H54 (cell line): ENCODE measurements at places on chromosomes 7 and 10.

DNA sequence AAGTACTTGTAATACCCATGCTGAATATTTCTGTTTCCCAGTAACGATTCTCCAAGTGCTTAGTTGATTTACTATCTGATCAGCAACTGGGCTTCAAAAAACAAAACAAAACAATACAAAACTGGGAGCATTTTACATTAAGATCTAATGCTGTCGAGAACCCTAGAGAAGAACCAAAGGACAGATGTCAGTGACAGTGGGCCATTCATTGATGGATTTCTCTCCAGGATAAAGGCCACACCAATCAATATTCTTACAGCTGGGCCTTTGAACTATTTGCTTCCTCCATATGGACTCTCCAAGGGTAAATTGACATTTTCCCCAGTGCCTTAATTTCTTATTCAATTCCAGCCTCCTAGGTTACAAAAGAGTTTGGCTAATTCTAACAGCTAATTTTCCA lies 217.5 kb downstream of the ADAM12 start:
- no peak for DNase-seq

GRCh38 chr10:14014423-14014822 lies 316.3 kb downstream of the FRMD4A start:
- DNase-seq: no peak

DNA sequence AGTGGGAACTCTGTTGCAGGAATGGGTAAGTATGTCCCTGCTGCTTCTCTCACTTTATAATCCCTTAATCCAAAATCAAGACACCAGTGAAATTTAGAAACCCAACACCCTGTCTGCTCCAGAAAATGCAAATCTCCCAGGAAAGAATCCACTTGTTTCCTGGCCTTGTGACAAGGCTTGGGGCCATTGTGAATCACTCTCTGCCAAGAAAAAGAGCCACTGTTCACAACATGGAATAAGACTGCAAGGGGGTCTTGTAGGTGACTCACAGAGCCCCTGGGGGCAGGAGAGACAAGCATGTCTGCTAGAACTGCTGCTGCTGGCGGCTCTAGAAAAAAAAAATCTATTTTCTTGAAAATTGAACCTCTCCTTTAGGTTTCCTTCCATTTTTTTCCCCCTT lies 191.2 kb downstream of the SORCS1 start:
- no peak for DNase-seq

DNA sequence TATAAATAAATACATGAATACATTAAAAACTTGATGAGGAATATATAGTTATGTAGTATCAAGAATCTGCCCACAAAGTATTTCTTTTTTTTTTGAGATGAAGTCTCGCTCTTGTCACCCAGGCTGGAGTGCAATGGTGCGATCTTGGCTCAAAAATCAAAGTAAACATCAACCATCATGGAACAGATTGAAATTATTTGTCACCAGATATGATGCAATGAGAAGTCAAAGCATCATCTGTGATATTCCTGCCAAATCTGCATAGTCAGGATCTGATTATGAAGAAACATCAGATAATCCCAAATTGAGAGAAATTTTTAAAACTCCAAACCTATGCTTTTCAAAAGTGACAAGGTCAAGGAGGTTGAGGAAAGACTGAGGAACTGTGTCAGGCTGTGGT lies 5.1 kb upstream of the CYP2C18 start:
- no peak for DNase-seq

- DNase-seq: no peak
Measured at GRCh38 chr10:132570265-132570664, 32.7 kb downstream of the INPP5A start.

DNA sequence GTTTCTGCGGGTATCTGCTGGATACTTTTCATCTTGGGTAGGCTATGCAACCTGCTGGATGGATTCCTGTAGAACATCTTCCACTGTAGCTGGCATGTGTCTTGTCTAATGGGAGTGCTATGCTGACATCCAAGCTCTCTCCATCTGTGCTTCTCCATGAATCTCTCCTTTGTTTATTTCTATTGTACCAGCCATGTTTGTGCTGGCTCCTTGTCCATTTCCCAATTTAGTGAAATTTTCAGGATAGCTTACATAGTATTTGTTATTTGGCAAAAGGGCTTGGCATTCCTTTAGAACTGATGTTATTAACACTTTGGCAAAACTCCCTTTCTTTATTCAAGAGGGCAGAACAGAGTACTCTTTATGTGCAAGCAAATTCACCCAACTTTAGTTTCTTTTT lies 198.0 kb downstream of the CSTF2T start:
- DNase-seq: no peak

DNA sequence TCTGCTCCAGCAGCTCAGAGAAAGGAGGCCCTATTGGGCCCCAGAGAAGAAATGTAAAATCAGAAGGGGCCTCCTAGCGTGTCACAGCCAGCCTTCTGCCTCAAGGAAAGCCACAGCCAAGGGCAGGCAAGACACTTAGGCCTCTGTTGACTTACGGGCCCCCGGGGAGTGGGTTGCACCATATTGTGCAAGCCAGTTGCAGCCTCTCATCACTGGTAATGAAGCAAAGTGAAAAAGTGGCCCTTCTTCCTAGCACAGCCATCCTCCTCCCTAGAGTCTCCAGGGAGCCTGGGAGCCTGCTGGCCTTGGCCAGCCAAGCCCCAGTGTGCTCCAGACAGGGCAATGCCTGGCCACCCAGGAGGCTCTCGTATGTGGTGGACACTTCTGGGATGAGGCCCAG lies 56.2 kb upstream of the GDF10 start:
- DNase-seq: no peak

GRCh38 chr10:13990392-13990805 lies 340.3 kb downstream of the FRMD4A start:
- DNase-seq: no peak

DNA sequence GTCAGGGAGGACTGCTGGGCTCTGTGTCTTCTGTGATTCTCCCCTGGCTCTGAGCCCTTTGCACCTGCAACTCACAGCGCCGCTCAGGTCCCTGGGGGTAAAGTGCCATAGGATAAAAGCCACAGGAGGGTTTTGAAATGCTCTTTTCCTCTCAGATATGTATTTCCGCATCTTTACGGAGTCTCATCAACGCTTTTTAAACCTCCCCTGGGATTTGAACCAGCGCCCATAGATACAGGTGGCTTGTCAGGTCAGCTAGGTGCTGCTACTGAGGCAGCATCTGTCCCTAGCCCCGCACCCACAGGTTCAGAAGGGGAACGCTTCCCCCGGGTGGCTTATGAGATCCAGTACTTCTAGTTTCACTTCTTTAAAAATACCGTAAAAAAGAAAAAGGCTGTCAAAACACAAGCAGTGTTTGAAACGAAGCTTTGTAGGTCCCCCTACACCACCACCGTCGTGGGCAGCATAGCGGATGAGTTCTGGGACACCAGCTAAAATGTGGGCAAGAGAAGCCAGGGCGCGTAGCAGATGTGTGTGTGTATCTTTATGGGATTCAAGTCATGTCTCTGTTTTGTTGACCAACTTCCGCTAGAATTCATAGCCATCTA lies 173.5 kb downstream of the CUX1 start:
- DNase-seq: no peak

DNA sequence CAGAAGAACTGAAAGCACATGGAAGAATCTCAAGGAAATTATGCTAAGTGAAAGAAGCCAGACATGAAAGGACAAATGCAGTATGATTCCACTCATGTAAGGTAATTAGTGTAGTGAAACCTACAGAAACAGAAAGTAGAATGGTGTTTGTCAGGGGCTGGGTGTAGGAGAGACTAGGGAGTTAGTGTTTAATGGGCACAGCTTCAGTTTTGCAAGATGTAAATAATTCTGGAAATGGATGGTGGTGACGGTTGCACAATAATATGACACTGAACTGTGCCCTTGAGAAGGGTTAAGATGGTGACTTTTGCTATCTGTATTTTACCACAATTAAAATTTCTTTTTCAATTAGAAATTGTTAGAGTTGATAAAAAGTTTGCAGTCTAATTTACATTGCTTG lies 157.3 kb upstream of the ADCY1 start:
- no peak for DNase-seq

DNA sequence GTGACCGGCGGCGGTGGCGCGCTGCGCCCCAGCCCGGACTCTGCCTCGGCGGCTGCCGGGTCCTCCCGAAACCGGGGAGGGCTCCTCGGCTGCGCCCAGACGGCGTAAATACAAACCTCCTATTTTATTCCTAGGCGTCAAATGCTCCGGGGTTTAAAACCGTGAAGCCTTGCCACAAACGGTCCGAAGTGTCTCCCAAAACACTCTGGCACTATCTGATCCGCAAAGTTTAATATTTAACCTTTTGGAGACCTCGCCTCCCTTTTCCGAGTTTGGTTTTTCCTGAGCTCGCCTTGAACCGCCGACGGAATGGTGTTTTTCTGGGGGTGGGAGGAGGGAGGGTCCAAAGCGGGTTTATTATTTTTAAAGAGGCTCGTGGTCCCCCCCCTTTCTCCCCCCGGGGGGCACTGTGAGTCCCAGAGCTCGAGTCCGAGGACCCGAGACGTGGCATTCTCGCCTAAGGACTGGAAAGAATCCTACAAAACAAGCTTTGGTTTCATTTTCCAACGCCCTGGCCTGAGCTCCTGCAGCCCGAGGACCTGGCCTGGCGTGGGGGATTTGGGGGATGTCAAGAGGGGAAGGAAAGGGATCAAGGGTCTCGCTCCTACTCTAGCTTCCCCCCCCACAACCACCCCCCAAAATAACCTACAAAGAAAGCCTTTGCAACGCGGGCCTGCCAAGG lies 1.8 kb downstream of the TNRC18 start:
- DNase-seq: no peak

GRCh38 chr7:150439967-150440366 lies 10.5 kb upstream of the GIMAP8 start:
- DNase-seq: no peak

DNA sequence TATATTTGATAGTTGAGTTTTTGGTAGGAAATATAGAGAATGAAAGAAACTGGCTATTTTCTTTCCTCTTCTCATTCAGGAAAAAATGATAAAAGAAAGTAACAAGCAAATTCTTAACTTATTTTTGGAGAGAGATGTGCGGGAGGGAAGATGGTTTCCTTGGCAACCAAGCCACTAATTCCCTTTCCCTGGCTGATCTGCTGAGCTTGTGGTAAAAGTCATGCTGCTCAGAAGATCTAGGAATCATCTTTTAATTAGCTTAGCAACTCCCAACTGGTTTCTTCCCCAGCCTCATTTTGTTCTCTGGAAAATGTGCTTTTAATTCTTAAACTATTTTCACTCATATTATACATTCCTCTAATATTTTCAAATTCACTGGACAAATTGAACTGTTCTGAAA lies 11.8 kb downstream of the UROS start:
- DNase-seq: no peak

DNA sequence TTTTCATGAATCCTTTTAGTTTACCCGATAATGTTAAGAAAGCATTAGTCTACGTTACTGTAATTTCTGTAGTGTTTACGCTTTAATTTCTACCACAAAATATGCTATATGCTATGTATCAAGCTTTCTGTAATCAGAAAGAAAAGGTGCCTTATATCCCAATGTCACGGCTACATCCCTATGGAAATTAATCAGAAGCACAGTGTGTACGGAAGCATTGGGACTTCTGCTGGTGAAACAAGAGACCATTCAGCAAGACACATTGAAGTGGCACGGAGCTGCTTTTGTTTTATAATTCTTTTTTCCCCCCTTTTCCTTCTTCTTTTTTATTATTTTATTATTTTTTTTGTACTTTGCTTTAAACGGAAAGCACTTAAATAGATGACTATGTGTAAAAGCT lies 31.2 kb upstream of the SH2B2 start:
- DNase-seq: no peak

GRCh38 chr10:130882906-130883305 lies 428.6 kb downstream of the TCERG1L start:
- DNase-seq: no peak

DNA sequence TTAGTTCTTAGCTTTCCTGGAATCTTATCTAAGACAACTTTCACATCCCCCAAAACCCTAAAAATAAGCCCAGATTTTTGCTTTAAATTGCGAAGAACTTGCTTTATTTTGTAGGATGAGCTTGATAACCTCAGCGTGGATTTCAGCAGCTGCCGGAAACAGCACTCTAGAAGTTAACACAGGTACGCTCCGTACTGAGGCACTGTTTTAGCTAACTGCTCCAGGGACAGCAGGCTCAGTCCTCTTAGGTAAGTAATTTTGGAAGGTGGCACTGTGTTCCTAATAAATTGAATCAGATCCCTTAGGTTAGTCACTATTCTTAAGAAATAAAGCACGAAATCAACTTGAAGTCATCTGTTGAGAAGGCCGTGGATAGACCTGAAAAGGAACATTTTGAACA lies 2.2 kb upstream of the AUTS2 start:
- DNase-seq: no peak

GRCh38 chr7:29412912-29413311 lies 150.7 kb upstream of the PRR15 start:
- no peak for DNase-seq

GRCh38 chr10:97820096-97820704 lies 29.4 kb upstream of the GOLGA7B start:
- no peak for DNase-seq

GRCh38 chr7:18444826-18445225 lies 50.7 kb upstream of the HDAC9 start:
- DNase-seq: no peak

DNA sequence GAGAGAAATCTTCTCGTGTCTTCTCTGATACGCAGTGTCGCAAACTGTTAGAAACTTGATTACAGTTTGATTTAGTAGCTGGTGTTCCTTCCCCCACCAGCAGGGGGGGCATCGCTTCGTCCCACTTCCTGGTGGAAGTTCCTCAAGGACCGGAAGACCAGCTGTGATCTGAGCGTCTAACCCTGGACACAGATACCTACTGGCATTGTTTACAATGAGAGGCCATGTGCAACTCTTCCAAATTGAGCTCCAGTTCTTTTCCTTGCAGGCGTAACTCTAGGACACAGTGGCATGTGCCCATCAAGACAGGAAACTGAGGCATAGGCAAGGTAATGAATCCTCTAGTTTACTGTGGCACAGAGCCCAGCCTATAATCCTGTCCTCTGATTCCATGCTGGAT lies 219.0 kb downstream of the CCDC3 start:
- DNase-seq: peak; percentile 59

DNA sequence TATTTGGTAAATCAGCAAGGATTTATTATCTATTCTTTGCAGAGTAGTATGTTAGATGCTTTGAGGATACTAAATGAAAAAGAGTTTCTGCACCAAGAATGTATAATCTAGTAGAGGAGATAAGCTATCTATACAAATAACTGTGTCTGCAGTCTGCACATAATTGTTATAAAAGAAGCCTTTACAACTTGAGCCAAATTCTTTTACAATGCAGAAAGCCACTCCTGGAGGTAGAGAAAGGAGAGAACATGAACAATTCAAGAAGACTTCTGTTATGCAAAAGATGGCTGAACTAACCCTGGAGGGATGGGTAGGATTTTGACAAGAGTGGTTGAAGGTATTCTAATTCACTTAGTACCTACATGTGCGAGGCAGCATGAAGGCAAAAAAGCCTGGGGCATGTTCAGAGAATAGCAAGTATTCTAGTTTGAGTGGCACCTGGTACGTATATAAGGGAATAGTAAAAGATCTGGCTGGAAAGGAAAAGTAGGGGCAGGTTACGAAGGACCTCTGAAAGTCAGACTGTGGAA lies 251.1 kb upstream of the KAT6B start:
- no peak for DNase-seq

GRCh38 chr10:85542936-85543730 lies 823.5 kb downstream of the GRID1 start:
- DNase-seq: no peak

GRCh38 chr10:102627291-102627735 lies 17.0 kb upstream of the TRIM8 start:
- no peak for DNase-seq
